Urothelium cell line (cell line): ENCODE measurements at places on chromosomes 3 and 15.

GRCh38 chr3:110733045-110733444 lies 338.6 kb upstream of the NECTIN3 start:
- no peak for DNase-seq

GRCh38 chr3:64011685-64012084 lies 11.6 kb downstream of the PSMD6 start:
- DNase-seq, result no peak

DNA sequence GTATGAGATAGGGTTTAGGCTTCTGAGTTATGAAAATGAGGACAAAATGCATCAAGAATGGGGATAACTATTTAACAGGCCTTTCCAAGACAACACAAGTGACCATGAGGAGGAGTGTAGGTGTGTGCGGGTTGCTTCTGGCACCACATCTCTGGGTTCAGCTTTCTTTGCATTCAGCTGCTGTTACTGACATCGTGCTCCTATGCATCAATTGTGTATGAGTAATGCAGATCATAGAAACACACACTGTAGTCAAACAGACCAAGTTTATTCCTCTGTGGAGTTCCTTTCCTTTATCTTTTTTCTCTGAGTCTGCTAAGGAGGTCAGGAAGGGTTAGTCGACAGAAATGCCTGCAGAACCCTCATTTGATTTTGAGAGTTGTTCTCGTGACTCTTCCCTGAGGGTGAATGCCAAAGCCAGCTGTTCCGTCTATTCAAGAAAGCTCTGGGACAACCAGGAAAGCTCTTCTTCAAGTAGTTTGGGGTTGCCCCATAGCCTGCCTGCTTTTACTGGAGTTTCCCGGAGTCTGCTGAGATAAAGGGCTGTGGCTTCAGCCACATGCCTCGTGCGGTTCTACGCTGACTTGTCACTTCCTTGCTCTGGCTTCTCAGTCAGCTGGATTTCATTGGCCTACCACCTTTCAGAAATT lies 136.7 kb upstream of the TLE3 start:
- DNase-seq, result no peak

DNA sequence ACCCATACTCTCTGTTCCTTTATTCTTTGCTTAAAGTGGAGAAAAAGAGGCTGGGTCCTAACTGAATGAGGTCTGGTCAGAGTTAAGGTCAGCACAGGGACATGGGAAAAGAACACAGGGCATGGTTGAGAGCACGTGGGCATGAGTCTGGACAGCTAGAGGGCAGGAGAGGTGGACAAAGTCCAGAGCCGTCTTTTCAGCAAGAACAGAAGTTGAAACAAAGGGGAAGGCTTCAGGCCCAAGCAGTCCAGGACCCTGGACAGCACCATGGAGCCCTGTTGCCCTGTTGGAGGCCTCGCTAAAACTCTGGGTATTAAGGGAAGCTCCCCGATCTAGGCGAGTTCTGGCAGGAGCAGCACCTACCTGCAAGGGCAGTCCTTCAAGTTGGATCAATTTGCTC lies 50.7 kb downstream of the XYLB start:
- DNase-seq, result peak; percentile 30

GRCh38 chr3:150605998-150606641 lies 3.0 kb downstream of the SELENOT start:
- no peak for DNase-seq
